Skeletal muscle cell (primary cell): ENCODE measurements at places on chromosomes 6 and 20.

DNA sequence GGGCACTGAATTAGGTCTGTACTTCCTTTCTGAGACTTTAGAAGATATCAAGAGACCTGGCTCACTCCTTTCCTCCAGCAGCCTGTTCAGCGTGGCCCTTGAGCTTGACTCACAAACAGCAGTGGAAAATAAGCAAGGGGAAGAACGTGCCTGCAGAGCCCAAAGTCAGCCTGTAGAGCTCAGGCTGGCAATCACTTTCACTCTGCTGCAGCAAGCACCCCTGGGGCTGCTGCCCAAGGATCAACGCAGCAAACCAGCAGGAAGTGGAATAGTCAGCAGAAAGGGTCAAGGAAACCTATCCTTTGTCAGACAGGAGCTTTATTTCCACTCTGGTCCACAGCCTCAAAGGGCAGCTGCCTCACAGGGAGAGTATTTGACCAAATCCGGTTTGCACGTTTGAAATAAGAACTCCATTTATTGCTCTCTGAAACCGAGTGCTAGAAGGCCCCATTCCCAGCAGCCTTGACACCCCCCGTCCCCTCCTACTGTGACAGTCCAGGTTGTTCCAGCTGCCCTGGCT, 77.4 kb downstream of the PRDM1 start:
- DNase-seq: peak; percentile 78

GRCh38 chr6:146590492-146590891, 8.3 kb upstream of the ADGB start:
- DNase-seq: no peak

DNA sequence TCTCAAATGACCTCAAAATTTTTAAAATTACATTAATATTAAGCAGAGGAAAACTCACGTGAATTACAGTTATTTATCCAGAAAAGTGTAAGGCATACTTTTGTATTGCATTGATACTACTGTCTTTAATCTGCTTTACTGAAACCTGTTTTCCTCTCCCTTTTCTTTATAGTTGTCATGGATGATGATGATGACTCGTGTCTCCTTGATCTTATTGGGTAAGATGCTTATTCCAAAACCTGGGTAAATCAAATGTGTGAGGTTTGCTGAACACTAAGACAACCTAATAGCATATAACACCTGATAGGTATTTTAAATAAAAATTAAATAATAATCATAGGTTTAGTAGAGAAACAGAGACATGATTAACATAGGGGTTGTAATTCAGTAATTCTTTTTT, 40.0 kb downstream of the BICRAL start:
- no peak for DNase-seq

- DNase-seq: no peak
Observed at GRCh38 chr6:78875505-78875904, 8.2 kb downstream of the IRAK1BP1 start.

GRCh38 chr20:31494131-31494530, 19.0 kb downstream of the REM1 start:
- DNase-seq: no peak

DNA sequence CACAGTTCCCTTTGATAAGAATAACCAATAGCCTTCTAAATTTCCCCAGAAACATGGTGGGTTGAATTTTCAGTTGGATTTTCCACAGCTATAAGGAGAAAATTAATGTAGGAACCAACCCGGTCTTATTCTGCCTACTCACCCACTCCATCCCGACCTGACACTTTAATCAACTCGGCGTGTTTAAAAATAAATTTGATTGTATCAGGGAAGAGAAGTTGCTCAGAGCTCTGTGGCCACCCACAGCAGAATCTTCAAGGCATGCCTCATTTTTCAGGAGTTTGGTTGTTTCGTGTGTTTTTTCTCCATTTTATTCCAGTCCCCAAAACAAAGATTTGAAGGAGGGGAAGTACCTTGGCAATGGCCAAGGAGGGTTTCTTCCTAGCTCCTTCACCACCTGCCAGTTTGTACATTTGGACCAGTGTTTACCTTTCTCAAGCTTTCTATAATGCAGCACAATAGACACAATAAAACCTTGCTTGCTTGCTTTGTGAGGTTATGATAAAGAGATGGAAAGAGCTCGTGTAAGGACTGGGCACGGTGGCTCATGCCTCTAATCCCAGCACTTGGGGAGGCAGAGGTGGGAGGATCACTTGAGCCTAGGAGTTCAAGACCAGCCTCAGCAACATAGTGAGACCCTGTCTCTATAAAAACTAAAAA, 297.2 kb upstream of the JARID2 start:
- DNase-seq: no peak

- DNase-seq: no peak
Observed at GRCh38 chr6:129731428-129731827, 21.5 kb upstream of the ARHGAP18 start.

GRCh38 chr6:44499609-44500008, 112.1 kb downstream of the CDC5L start:
- no peak for DNase-seq

DNA sequence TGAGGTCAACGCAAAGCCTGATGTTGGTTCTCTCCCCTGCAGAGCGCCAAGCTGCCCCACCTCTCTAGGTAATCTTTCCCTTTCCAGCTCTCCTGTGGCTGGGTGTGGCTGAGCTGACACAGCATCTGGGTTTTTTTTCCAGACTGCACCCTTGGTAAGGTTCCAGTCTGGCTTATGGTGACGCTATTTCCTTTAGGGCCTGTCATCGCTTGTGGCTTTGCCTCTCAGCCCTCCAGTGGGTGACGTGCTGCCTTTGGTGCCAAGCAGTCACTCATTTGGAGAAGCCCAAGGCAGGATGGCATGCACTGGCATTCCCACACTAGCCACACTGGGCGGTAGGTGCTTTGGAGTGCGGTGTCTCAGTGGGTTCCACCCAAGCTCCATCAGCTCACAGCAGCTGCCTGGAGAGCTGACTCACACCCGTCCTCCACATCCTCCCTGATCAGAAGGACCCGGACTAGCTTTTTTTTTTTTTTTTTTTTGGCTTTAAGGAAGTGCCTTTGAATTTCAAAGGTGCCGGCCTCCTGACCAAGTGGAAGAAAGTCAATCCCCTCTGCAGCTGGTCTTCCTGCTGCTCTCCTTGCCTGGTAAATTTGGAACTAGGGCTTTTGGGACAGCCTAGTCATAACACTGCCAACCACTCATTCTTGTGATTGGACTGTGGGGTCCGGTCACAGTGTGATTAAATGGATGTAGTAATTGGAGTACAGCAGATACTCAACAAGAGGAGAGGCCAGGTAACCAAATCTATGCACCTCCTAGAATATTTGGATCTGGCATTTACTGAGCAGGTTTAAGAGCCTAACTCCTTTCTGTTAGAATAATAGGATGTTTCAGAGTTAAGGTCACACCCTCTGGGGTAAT, 153.6 kb downstream of the CD83 start:
- DNase-seq: peak; percentile 43

- DNase-seq: peak; percentile 17
Observed at GRCh38 chr6:161435748-161436070, 161.8 kb upstream of the AGPAT4 start.

DNA sequence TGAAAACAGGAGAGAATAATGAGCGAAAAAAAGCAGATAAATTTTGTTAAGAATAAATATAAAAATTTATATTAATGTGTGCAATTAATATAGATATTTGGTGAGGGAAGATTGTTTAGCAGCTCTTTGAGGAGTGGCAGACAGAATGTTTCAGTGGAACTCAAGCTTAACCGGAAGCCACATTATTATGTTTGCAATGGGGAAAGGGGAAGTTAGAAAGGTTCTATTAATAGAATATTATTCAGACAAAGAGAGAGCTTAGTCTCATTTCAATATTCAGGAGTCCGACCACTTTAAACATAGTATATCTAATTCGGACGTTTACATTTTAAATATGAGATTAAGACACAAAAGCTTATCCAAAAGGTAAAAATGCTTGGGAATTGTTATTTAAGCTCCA, 81.6 kb upstream of the KHDRBS2 start:
- DNase-seq: no peak

DNA sequence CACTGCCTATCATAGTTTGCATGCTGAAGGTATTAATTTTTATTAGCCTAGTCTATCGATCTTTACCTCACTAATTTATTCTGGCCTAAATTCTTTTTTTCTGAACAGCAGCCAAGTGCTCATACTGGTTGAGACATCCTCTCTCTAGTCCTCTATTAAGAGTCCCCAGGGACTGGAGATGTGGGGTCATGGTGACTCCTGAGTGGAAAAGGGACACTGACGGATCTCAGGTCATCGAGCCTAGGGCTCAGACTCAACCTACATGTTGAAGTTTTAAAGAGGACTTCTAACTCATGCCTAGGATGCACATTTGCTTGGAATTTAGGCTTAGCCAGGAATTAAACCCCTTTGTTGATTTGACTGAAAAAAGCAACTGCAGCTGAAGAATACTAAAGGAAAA, 378.1 kb downstream of the BTBD9 start:
- DNase-seq: no peak
